ENCODE measurements at places on chromosomes 4 and X.

- DNase-seq = no peak
Measured at GRCh38 chr4:18722748-18723191, 701.2 kb upstream of the LCORL start.

- DNase-seq = no peak
Measured at GRCh38 chr4:157575339-157575738, 354.8 kb downstream of the GRIA2 start.

- no peak for DNase-seq
Measured at GRCh38 chr4:145891958-145892357, 46.7 kb downstream of the ZNF827 start.

DNA sequence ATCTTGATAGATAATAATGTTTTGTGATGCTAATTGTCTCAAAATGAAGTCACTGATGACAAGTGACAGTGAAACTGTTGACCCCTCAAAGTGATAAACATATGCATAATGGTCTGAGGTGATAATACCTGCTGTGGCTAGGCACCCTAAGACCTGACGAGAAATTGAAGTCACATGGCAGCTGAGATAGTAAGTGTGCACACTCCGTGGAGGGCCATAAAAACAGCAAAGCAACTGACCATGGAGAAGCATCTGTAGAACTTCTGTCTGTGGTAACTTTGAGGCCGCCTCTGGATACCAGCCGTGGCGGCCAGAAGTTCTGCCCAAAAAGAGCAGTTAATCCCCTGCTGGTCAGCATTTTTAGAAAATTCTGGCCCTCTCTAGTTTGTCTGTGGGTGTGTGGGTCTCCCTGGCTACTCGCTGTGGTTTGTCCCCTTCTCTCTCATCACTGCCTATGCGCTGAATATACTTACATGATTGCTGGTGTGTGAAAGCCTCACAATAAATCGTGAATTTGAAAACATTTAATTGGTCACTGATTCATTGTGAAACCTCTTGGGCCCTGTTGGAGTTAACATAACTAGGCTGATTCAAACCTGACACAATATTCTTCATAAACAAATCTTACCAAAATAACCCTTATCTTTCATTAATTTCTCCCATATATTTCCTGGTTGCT lies 50.6 kb downstream of the CCDC149 start:
- no peak for DNase-seq

- no peak for DNase-seq
Measured at GRCh38 chr4:168674077-168674747, 177.4 kb downstream of the PALLD start.

DNA sequence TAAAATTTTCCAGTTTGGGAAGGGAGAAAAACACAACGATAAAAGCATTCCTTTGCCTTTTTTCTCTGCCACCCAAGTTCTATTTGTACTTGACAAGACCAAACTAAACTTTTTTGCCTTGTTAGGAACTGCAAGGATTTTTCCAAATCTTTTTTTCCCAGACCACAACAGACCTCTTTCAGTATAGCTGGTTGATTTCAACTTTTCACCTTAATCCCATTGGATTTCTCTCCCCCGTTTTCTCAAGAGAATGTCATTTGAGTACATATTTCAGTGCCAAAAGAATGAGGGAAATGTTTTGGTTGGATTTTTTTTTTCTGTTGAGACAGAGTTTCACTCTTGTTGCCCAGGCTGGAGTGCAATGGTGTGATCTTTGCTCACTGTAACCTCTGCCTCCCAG lies 18.5 kb upstream of the SGMS2 start:
- DNase-seq = no peak

GRCh38 chrX:115333446-115333845 lies 43.9 kb downstream of the LUZP4 start:
- DNase-seq = no peak

- no peak for DNase-seq
Measured at GRCh38 chr4:156201050-156201449, 247.4 kb upstream of the CTSO start.

GRCh38 chr4:42608551-42608950 lies 48.4 kb downstream of the ATP8A1 start:
- DNase-seq = no peak

GRCh38 chr4:41683326-41683725 lies 65.2 kb downstream of the PHOX2B start:
- DNase-seq = no peak

- no peak for DNase-seq
Measured at GRCh38 chr4:57044996-57045395, 65.2 kb downstream of the IGFBP7 start.

- DNase-seq = no peak
Measured at GRCh38 chr4:140887467-140887866, 131.3 kb upstream of the TBC1D9 start.

GRCh38 chr4:39228377-39228776 lies 46.0 kb downstream of the WDR19 start:
- DNase-seq = no peak

DNA sequence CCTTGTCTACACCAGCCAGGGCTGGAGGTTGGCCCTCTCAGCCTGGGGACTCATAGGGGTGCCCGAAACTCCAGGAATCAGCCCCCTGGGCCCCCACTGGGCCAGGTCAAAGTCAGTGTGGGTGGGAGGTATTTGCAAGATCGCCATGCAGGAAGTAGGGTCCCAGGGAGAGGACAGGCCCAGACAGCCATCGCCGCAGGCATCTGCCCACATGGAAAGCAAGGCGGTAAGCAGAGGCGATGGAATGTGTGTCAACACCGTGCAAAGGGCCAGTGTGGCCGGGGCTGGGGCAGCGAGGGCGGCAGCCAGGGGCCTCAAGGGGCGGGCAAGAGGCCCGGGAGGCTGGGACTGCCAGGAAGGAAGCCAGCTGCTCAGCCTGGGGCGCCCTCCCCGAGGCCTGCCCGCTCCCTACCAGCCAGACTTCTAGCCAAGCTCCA lies 19.3 kb upstream of the DUSP9 start:
- no peak for DNase-seq

- DNase-seq = no peak
Measured at GRCh38 chr4:121977251-121978171, 25.7 kb upstream of the TRPC3 start.

DNA sequence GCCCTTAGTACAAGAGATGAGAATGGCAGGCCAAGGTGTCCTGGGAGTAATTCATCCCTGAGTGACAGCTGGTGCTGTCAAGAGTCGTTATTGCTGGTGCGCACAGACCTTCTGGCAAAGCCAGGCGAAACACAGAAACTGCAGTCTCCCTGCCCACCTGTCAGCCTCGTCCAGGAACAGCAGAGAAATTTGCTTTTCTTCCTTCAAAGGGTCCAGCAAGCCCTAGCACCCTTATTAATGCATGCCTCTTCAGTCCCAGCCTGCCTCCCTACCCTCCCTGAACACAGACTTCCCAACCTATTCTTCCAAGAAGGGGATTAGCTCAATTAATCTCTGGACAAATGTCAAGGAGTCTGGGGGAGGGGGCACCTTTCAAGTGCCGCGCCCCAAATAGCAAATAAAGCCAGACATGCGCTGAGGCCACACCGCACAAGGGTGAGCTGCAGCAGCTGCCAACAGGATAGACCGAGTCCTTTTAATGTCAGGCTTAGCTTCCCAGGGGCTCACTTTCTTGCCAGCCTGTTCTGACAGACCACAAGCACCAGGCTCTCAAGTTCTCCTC lies 250.7 kb upstream of the RASGEF1B start:
- DNase-seq = no peak

- DNase-seq = no peak
Measured at GRCh38 chr4:24703298-24703697, 92.1 kb upstream of the SOD3 start.

DNA sequence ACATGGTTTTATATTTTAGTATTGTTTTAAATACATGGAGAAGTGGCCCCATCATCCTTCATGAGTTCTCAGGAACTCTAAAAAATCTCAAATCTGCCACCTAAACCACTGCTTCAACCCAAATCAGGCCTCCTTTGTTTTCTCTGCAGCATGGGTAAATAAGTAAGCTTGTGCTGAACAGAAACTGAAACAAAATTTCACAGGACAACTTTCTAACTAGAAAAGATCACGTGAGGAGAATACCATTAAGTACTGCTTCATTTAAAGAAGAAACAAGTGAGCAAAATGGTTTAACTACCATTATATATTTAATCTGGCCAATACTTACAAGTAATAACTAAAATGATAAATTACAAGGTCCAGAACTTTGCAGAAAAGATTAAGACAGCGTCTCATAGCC lies 2.5 kb downstream of the ARAP2 start:
- no peak for DNase-seq

DNA sequence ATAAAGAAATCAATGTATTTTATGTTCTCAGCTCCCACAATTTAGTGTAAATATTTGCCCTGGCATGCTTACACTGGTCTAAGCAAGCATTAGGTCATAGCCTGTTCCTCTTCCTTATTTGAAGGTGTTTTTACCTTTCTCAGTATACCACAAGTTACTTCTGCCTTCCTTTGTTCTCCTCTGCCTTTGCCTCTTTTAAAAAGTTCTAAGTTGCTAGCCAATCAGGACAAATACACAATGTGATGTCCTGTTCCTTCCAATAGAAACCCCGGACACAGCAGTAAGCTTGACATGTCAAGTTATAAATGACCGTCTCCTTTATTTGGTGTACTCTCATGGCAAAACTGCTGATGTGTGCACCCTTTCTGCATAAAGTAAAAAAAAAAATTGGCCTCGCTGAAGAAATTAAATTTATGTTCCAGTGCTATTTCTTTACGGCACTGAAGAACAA lies 49.4 kb downstream of the UGT2B10 start:
- DNase-seq = no peak

DNA sequence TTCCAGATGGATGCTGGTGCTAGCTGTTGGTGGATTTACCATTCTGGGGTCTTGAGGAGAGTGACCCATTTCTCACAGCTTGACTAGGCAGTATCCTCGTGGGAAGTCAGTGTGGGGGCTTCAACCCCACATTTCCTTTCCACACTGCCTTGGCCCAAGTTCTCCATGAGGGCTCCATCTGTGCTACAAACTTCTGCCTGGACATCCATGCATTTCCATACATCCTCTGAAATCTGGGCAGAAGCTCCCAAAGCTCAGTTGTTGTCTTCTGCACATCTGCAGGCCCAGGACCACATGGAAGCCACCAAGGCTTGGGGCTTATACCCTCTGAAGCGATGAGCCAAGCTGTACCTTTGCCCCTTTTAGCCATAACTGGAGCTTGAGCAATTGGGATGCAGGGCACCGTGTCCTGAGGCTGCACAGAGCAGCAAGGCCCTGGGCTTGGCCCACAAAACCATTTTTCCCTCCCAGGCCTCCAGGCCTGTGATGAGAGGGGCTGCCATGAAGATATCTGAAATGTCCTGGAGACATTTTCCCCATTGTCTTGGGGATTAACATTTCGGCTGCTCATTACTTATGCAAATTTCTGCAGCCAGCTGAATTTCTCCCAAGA lies 248.7 kb upstream of the ANKRD50 start:
- DNase-seq = no peak

GRCh38 chr4:152927737-152928136 lies 8.4 kb upstream of the FHDC1 start:
- DNase-seq = no peak

- DNase-seq = no peak
Measured at GRCh38 chrX:10176121-10177003, 19.6 kb downstream of the CLCN4 start.

GRCh38 chr4:147994491-147995385 lies 262.9 kb downstream of the ARHGAP10 start:
- no peak for DNase-seq

DNA sequence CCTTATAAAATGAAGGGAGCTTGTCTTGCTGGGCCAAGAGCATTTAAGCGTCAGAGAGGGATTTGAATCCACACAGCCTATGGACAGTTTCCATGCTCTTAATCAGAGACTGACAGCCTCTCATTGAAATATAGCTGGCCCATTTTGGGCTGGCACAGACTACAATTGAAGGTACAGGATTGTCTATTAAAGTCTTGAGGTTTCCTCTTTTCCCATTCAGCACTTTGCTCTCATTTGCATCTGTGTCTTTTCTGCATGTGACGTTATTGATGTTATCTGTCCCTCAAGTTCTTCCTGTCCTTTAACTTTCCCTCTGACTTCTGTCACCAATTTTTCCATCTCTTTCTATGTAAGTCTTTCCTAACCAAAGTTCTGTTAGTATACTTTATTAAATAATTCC lies 133.3 kb upstream of the SFRP2 start:
- no peak for DNase-seq

- DNase-seq = no peak
Measured at GRCh38 chr4:81883530-81884450, 412.1 kb upstream of the RASGEF1B start.

GRCh38 chr4:169266081-169266480 lies 4.7 kb downstream of the SH3RF1 start:
- DNase-seq = no peak

DNA sequence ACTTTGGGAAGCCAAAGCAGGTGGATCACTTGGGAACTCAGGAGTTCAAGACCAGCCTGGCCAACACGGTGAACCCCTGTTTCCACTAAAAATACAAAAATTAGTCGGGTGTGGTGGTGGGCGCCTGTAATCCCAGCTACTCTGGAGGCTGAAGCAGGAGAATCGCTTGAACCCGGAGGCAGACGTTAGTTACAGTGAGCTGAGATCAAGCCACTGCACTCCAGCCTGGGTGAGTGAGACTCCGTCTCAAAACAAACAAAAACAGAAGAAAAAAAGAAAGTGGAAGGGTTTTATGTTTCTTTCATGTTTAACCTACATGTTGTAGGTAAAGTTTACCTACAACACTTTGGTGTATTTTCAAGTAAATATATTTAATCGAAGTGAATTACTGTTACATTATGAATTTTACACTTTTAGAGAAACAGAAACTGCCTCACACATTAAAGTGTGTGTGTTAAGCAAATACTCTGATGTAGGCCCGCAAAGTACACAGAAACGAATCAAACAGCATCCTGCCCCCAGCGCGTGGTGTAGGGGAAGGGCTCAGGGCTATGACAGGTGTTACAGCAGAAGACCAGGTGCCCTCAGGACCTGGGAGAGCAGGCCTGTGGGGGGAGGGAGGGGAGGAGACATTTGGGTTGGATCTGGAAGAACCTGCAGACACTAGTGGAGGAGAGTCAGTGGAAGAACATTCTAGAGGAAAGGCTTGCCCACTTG lies 39.0 kb downstream of the PTTG2 start:
- DNase-seq = no peak

DNA sequence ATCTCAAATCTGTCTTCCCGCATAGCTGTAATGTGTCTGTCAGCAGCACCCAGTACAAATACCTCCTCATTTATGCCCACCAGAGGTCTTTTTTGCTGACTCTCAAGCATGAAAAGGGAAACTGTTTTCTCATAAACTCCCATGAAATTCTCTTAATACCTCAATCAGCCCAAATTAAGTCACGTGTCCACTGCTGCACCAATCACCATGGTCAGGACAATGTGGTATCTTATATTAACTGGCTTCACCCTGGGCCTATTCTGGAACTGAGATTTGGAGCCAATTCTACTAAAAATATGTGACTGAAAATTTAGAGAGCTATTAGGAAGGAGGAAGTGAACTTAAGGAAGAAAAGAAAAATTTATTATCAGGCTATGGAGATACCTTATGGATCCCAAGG lies 58.4 kb downstream of the IL21 start:
- DNase-seq = no peak

DNA sequence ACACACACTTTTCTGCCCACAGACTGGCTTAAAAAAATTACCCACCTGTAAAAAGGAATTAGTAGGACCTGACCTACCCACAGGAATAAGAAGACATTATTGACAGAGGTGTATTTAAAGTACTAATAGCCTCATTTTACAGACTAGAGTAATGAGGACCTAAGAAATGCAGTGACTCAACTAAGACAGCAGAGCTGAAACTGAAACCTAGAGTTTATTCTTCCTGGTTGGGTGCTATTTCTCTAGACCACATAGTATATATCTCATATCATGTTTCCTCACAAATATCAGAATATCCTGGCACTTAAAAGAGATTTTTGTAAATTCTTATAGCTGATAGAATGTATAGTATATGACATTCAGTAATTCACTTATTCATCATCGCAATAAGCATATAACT lies 435.0 kb downstream of the MAGEE1 start:
- no peak for DNase-seq

GRCh38 chr4:104032896-104033295 lies 313.1 kb upstream of the TACR3 start:
- DNase-seq = no peak
